ACHN (cell line): ENCODE measurements at places on chromosomes 7 and 10.
A peak's percentile ranks its signal among the peaks of the same experiment; 100 is the strongest.

DNA sequence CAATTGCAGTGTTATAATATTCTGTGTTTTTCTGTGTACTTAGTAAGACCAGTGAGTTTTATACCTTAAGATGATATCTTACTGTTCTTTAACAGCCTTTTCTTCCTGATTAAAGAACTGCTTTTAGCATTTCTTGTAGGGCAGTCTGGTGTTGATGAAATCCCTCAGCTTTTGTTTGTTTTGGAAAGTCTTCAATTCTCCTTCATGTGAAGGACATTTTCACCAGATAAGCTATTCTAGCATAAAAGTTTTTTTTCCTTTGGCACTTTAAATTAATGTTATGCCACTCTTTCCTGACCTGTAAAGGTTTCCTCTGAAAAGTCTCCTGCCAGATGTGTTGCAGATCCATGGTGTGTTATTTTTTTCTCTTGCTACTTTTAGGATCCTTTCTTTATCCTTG is 1059.8 kb downstream of the LRMDA start:
- DNase-seq = no peak

- peak; percentile 40 for DNase-seq
These were observed 23.1 kb downstream of the DNAJB9 start for GRCh38 chr7:108592646-108593201.

DNA sequence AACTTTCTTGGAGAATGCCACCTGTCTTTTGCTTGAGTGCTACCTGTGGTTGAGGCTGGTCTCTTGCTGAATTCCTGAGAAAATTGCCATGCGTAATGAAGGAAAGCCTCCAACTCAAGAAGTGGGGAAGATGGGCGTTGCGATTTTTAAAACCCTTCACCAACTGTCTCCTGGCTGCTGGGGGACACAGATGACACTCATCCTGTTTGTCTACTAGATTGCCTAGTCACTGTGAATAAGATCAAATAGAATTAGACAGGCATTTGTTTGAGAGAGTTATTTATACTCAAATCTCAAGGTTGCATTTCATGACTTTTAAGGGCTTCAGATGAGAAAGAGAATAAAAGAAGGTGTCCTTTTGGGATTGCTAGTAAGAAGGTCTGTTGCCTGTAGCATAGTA is 84.3 kb upstream of the MTPN start:
- no peak for DNase-seq

- no peak for DNase-seq
These were observed 24.7 kb upstream of the VIPR2 start for GRCh38 chr7:159169391-159169790.

DNA sequence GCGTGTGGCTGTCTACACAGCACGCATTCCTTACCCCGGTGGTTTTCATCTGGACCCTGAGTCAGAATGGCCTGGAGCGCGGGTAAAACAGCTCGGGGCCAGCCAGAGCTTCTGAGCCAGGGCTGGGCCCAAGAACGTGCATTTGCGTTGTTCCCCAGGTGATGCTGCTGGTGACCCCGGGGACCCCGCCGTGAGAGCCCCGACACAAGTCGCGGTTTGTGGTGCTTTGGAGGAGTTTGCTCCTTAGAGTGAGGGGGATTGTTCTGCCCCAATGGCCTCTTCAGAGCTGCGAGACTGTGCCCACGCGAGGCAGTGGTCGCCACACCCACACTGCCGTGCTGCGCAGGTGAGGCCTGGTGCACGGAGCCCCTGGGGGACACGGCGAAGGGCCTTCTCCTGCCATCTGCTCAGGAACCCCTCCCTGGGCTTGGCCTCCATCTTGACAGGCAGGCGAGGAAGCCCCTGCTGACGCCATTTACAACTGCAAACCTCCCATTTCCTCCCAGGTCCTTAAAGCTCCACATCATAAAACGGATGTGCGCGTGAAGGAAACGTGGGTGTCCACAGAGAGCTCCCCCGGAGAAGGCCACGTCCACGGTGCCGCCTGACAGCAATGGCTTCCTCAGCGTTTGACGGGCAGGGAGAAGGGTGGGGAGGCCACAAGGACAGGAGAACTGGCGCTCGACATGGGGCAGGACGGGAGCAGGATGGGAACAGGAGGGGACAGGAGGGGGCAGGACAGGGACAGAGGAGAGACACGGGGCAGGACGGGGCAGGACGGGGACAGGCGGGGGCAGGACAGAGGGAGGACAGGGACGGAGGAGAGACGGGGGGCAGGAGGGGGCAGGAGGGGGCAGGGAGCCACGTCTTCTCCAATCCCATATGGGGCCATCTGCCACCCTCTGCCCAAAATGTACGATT is 477.2 kb downstream of the DNAJB6 start:
- no peak for DNase-seq

DNA sequence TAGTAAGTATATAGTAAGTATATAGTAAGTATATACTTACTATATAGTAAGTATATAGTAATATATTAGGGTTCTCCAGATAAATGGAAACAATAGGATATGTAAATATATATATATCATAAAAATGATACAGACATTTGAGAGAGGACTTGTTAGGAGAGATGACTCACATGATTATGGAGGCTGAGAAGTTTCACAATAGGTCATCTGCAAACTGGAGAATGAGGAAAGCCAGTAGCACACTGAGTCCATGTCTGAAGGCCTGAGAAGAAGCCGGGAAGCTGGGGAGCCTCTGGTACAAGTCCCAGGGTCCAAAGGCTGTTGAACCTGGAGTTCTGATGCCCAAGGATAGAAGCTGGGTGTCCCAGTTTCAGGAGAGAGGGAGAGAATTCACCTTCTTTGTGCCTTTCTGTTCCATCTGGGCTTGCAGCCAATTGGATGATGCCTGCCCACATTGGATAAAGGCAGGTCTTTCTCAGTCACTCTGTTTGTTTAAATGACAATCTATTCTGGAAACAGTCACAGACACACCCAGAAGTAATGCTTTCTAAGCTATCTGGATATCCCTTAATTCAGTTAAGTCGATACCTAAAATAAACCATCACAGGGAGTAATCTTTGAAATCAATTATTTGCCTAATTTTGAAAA is 205.5 kb upstream of the CDC14C start:
- DNase-seq = no peak

DNA sequence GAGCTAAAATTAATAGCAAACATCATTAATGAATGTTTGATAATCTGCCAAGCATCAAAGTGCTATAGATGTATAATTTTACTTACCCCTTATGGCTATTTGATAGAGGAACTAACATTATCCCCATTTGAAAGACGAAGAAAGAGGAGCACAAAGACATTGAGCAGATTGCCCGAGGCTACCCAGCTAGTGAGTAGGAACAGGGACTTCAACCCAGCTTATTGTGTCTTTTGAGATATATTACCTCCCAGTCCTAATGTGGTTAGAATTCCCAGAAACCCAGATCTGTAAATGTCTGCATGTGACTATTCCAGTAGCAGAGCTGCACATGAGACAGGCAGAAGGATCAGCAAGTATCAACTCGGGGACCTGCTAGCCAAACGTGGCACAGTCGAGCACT is 160.1 kb upstream of the AOAH start:
- no peak for DNase-seq

- DNase-seq = no peak
These were observed 59.2 kb downstream of the CDK13 start for GRCh38 chr7:40009301-40009700.

DNA sequence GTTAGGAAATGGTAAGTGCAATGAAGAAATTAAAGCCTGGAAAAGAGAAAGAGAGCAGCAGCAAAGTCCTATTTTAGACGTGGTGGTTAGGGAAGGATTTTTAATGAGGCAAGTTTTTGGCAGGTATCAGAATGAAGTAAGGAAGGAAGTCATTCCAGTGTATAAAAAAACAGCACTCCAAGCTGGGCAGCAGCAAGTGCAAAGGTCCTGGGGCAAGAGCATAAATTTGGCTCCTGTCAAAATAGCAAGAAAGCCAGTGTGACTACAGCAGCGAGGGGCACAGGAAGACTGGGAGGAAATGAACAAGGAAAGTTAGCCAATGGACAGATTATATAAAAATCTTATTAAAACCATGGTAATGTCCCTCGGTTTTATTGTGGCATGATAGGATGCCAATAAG is 90.2 kb downstream of the PPP1R3A start:
- DNase-seq = no peak

GRCh38 chr7:865921-866320 is 10.4 kb upstream of the GET4 start:
- no peak for DNase-seq

- no peak for DNase-seq
These were observed 12.9 kb downstream of the HSPB1 start for GRCh38 chr7:76315364-76315763.
